Anterior cingulate cortex (tissue), 58 donors: ENCODE measurements at places on chromosomes 12 and 14.

GRCh38 chr12:29719381-29719780 is 64.4 kb downstream of the TMTC1 start:
- no peak for DNase-seq

DNA sequence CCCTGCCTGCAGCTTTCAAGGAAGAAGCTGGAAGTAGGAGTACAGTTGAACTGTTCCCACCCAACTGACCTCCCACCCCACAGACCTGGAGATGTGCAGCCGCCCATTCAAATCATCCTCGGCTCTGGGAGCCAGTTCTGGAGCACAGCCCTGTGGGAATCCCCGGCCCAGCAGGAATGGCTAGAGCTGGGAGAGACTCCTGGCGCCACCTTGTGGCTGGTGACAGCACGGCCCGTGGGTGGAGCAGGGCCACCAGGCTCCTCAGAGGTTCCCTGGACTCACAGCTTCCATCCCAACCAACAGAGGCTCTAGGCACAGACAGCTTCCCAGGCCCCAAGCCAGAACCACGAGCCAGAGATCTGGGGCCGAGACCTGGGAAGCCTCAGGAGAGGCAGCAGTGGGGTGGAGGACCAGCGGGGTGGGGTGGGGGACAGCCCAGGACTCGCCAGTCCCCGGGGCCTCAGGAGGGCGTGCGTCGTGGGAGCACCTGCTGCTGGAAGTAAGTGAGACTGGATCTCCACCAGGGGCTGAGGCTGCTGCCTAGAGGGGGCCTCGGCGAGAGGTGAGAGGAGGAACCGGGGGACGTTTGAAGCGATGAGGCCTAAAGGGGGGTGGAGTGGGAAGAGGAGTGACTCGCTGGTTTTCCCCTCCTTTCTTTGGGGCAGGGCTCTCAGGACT is 43.4 kb downstream of the RNF34 start:
- DNase-seq, result no peak

- DNase-seq, result no peak
Observed at GRCh38 chr12:7498809-7499208, 4.8 kb downstream of the CD163 start.

DNA sequence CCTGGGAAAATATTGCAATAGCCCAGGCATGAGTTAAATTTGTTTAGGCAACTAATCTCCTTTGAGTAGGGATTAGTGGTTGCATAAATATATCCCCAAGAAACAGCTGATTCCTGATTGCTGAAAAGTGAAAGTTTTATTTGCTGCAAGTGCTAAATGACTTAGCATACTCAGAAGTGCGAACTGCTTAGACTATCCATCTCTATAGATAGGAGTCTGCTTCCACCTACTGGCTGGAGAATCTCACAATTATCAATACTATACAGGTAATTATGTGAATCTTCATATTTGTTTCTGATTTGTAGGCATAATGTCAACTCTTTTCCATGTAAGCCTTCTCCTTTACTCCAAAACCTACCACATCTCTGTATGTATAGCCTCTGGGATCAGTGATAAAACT is 12.0 kb upstream of the SLCO1B3 start:
- no peak for DNase-seq

- DNase-seq, result no peak
Observed at GRCh38 chr14:65840118-65840751, 427.7 kb downstream of the FUT8 start.

GRCh38 chr12:98208816-98209215 is 306.6 kb upstream of the TMPO start:
- DNase-seq, result no peak

- DNase-seq, result no peak
Observed at GRCh38 chr14:34711169-34711568, 3.2 kb downstream of the CFL2 start.

GRCh38 chr14:77006132-77006531 is 22.4 kb downstream of the IRF2BPL start:
- DNase-seq, result no peak

GRCh38 chr12:12819221-12819620 is 6.1 kb downstream of the DDX47 start:
- no peak for DNase-seq

- DNase-seq, result no peak
Observed at GRCh38 chr14:48125654-48126053, 450.2 kb upstream of the MDGA2 start.

DNA sequence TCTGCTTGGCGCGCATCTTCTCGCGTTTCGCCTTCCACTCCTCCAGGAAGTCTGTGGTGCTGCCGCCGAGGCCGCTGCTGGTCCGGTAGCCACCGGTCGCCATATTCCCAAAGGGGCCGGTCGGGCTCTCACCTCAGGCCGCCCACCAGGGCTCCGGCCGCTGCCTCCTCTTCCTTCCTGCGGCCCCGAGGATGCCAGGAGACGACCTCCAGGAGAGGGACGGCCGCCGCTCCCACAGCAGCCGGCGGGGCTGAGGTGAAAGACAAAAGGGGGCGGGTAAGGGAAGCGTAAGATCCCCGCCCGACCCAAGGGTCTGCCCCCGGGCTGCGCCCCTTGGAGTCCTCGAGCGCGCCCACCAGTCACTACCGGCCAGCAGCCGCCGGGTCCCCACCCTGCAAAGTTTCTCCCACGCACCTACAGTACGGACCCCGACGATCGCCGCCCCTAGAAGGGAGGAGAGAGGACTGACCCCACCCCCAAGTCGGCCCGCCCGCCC is 574 bp downstream of the PAWR start:
- DNase-seq, result no peak

DNA sequence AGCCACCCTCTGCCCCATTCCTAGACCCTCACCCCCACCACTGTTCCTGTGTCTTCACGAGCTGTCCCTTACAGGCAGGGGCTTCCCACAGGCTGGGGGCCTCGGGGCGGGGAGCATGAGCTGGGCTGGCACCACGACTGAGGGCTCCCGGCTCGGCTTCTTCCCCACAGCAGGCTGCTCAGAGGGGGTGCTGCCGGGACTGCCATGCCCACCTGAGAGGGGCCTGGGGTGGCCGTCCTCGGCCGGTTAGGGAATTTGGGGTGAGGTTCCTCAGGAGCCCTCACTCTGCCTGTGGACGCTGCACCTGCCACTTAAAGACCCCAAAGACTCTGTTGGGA is 6.8 kb downstream of the SLC25A47 start:
- DNase-seq, result no peak

DNA sequence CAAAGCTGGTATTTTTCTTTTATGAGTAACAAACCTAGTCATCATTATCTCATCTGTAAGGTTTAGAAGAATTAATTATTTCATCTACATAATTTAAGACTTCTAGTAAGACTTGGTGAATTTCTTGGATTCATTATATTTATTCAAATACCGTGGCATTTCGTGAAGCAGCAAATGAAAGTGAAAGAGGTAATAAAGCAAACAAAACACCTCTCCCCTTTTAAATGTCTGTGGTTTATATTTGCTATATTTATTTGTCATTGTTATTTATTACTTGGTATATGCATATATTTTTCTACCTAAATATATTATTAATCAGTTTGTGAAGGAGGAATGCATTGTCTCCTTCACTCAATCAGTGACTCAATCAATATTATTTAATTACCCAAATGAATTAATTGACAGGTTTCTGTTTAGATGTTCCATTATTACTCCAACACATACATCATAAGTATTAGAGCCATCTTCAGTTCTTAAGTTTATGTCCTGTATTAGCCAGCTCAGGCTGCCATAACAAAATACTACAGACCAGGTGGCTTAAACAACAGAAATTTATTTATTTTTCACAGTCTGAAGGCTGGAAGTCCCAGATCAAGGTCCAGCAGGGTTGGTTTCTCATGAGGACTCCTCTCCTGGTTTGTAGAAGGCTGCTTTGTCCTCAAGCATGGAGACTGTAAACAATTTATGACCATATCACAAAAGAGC is 6.6 kb downstream of the CFAP54 start:
- DNase-seq, result no peak

DNA sequence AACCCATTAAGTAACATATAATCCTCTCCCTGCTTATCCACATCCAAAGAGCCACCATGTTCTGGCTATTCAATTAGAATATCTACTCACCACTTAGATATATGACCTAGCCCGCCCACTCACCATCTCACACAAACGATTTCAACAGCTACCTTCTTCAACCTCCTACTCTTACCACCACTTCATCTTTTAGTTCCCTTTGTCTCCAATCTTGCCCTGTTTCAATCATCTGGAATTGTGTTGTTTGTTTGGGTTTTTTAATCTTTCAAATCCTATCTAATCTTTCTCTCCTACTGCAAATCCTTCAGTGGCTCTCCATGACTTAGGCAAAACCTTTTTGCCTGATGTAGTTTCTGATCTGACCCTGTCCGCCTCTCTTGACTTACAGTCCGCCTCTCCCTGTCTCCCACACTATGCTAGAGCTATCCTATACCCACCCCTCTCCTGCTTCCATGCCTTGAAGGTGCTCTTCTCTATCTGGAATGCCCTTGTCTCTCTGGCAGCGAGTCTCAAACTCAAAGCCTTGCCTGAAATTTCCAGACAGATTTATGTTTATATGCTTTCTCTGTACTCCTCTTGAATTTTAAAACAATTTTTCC is 161.0 kb upstream of the CRY1 start:
- no peak for DNase-seq

GRCh38 chr14:45426685-45427282 is 173.8 kb upstream of the MIS18BP1 start:
- DNase-seq, result no peak

GRCh38 chr12:13101821-13102375 is 1.6 kb downstream of the GSG1 start:
- DNase-seq, result no peak

- no peak for DNase-seq
Observed at GRCh38 chr12:116284396-116284795, 6.9 kb upstream of the MED13L start.

GRCh38 chr12:12800406-12801180 is 12.6 kb upstream of the DDX47 start:
- DNase-seq, result no peak

DNA sequence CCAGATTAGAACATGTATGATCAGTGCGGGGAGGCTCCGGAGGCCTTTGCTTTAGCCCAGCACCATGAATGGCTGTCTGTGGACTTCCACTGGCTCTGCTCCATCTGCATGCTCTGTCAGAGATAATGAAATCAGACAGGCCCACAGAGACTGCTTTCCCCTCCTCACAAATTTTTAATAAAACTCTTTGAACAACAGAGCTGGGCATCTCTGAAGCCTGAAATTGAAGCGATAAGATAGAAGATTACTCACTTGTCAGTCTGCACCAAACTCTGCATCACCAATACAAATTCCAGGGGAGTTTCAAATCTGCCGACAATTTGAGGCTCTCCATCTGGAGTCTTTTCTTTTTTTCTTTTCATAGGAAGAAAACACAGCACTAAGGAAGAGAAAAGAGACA is 110.0 kb downstream of the DYRK2 start:
- DNase-seq, result no peak

DNA sequence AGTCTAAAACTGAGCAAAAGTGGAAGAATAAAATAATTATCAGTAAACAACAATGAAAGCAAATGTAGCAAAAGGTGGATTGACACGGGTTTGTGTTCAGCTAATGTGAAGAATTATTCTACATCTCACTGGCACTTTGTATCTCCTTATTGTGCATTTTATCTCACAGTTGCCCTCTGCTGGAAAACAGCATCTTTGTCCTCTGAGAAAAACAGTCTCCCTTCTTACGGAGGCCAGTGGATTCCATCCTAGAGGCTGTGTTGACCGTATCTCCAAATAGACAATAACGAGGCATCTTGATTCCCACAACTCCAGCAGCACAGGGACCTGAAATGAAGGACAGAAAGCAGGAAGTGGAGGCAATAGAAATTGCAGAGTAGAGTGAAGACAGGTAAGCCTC is 51.3 kb upstream of the PLBD1 start:
- DNase-seq, result no peak

DNA sequence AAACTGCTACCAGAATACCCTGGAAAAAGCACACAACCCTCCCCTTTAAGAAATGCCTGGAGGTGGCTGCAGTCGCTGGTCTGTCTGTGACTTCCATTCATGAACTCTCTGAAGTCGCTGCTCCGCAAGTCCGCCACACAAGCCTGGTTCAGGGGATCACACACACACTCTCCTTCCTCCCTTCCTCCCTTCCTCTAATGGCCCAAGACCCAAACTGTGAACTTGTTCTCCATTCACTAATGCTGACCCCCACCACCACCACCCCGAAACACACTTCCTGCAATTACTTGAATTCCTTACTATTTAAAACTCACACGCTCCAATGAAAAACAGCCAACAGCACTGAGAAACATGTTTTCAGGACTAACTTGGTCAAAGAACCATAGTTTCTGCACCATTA is 1.0 kb upstream of the LMO3 start:
- no peak for DNase-seq

GRCh38 chr12:14563046-14563445 is 4.6 kb downstream of the PLBD1 start:
- DNase-seq, result no peak

GRCh38 chr12:49583366-49584094 is 15.6 kb upstream of the MCRS1 start:
- no peak for DNase-seq

- DNase-seq, result no peak
Observed at GRCh38 chr12:132740313-132740646, 21.4 kb downstream of the ANKLE2 start.

DNA sequence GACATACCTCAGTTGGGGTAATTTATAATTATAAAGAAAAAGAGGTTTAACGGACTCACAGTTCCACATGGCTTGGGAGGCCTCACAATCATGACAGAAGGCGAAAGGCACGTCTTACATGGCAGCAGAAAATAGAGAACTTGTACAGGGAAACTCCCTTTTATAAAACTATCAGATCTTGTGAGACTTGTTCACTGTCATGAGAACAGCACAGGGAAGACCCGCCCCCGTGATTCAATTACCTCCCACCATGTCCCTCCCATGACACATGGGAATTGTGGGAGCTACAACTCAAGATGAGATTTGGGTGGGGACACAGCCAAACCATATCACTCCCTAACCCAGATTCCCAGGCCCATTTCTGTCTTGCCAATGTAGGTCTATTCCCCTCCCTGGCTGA is 22.1 kb downstream of the MYO1H start:
- DNase-seq, result no peak

GRCh38 chr12:85440271-85440670 is 160.3 kb downstream of the ALX1 start:
- no peak for DNase-seq

- no peak for DNase-seq
Observed at GRCh38 chr12:122203301-122204166, at the start of gene B3GNT4. B3GNT4 (plus strand) TSS chr12:122203709; CDS start chr12:122204619, 910 bp downstream.

GRCh38 chr12:47078733-47079467 is 521 bp upstream of the PCED1B start:
- DNase-seq, result no peak

DNA sequence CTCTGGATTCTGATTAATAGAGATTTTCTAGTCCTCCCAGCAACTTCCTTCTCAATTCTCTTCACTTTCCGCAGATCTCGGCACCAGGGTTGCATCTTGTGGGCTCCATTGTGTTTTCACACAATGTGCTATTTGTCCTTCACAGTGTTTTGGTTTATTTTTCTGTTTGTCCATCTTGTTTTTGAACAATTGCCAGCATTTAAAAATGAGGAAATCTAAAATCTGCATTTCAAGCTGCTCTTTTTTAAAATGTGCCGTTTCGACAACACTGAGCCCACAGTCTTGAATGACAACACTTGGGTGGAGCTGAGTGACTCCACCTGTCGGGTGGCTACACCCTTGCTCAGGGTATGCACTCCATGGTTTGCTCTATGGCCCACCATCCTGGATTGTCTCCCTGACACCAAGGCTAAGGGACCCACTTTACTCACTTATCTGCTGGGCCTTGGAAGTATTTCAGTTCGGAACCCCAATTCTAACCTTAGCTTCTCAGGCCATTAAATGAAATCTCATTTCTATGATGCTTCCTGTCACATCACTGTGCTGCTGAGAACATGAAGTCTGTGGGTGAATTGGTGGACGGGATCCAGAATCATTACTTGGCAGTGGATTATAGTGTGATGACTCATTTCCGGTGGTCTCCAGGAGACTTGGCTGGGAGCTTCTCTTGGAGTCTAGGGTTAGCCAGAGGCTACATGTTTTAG is 3.4 kb upstream of the MYRFL start:
- DNase-seq, result no peak
